ENCODE measurements at places on chromosomes 4 and X. TPM values are rescaled to one million over a fixed set of nuclear protein-coding genes. Genes with fewer than 3 reads are reported as not detected.
A peak's percentile ranks its signal among the peaks of the same experiment; 100 is the strongest.

GRCh38 chr4:76341063-76341462 lies 34.5 kb downstream of the STBD1 start:
- peak; percentile 37 for DNase-seq

DNA sequence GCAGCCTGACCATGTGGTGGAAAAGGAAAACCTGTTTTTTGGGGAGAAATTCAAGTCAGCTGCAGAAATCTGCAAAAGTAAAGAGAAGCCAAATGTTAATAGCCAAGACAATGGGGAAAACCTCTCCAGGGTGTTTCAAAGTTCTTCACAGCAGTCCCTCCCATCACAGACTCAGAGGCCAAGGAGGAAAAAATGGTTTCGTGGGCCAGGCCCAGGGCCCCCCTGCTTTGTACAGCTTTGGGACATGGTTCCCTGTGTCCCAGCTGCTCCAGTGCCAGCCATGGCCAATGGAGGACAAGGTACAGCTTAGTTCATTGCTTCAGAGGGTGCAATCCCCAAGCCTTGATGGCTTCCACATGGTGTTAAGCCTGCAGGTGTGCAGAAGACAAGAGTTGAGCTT lies 15.2 kb upstream of the YTHDC1 start:
- no peak for DNase-seq

LGI2 gene
- under 0.01 TPM for total RNA-seq

GRCh38 chrX:134407065-134407376 lies 52.9 kb upstream of the HPRT1 start:
- DNase-seq, result no peak

DNA sequence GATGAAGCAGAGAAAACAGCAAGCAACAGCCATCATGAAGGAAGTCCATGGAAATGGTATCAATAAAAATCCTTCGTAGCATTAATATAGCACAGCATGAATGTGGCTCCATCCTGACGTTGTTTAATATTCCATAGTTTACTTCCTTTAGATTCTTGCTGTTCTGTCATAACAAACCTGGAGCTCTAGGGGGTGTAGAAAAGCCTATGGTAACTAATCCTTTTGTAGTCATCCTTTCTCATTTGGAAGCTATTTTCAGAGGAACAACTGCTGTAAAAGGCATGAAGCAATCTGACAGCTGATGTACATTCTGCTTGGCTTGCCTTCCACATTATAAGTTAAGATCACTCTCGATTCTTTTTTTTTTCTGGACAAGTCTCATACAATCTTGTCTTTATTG lies 914 bp downstream of the MYOZ2 start:
- no peak for DNase-seq

Measured in osteoblast (primary cell).